ENCODE measurements at places on chromosomes 2 and 18. TPM values are rescaled to one million over a fixed set of nuclear protein-coding genes. Genes with fewer than 3 reads are reported as not detected.

DNA sequence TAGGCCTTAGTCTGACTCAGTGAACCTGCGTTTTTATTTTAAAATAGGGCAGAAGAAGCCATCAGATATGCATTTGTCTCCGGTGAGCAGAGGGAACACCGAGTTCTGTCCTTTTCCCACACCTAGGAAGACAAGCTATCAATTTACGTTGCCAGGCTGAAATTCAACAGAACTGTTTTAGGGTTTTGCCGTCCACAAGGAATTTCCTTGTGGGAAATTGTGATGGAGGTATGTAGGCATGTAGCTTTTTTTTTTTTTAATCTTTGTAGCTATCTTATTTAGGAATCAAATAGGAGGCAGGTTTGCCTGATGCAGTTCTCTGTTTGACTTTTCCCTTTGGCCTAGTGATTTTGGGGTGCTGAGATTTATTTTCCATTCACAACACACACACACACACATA lies 62.0 kb upstream of the ASAP2 start:
- DNase-seq = no peak

DNA sequence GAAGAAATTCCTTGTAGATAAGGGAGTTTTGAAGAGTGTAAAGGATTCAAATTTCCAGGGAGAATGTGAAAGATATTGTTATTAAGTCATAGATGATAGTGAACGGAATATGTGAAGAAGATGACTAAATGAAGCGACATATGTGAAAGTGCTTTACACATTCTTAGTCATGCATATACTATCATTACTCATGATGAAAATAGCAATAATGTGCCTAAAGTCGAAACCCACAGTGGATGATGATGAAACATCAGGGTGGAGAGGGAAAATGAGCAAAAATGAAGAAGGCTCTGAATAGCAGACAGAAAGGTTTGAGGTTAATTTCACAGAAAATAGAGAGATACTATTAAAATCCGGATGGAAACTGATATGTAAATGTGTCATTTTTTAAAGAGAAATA lies 1237.1 kb downstream of the LRP1B start:
- no peak for DNase-seq

DNA sequence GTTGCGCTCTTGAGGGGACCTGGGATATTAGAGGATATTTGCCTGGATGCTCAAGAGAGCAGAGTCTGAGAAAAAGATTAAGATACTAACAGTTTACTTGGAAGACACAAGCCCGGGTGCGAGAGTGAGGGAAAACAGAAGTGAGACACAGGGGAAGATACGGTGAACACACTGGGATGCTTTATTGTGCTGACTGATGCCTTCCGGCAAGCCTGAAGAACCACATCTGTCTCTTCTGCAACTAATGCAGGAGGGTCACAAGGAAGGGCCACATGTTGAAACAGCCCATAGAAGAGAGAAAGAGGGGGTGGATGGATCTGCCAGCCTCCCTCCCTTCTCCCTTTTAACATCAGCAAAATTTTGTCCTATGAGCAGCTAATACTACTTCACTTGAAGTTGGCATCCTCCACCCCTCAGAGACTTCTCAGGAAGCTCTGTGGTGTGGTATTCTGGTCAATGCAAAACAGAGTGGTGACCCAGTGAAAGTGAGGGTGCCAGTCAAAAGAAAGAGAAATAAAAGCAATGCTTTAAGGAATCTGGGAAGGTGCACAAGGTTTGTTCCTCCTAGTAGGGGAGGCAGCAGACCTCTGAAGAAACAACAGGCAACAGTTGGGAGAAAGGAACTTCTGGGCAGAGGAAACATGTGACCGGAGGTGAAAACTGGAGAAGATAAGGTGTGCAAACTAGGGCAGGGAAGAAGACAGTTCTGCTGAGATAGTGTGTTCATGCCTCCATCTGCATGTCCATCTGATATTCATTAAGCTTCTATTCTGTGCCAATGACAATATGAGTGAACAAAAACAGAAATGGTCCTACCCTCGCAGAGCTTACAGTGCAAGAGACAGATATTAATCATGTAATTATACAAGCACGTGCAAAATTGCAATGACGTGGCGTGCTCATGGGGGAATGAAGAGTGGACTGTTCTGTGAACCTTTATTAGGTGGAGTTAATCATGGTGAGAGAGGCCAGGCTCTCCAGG lies 107.1 kb downstream of the LYPD6B start:
- DNase-seq = no peak

DNA sequence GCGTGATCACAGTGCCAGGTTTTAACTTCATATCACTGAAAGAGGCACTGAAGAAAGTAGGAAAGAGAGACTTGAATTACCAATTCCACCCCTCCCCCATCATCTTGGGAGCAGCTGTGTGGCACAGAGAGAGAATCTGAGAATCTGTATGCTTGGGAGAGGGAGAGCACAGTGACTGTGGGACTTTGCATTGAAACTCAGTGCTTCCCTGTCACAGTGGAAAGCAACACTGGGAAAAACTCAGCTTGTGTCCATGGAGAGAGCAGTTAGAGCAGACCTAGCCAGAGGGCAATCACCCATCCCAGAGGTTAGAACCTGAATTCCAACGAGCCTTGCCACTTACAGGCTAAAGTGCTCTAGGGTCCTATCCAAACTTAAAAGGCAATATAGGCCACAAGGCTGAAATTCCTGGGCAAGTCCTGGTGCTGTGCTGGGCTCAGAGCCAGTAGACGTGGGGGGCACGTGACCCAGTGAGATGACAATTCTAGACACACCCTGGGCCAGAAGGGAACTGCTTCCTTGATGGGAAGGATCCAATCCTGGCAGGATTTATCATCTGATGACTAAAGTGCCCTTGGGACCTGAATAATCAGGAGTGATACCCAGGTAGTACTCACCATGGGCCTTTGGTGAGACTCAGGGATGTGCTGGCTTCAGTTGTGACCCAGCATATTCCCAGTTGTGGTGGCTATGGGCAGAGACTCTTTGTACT lies 15.5 kb upstream of the ABCB11 start:
- no peak for DNase-seq

Gene IL18R1
- total RNA-seq = 1.9 TPM

- no peak for DNase-seq
These were observed 26.1 kb downstream of the GALM start for GRCh38 chr2:38691994-38692393.

Gene ADRA2B
- 9.4 TPM for total RNA-seq

DNA sequence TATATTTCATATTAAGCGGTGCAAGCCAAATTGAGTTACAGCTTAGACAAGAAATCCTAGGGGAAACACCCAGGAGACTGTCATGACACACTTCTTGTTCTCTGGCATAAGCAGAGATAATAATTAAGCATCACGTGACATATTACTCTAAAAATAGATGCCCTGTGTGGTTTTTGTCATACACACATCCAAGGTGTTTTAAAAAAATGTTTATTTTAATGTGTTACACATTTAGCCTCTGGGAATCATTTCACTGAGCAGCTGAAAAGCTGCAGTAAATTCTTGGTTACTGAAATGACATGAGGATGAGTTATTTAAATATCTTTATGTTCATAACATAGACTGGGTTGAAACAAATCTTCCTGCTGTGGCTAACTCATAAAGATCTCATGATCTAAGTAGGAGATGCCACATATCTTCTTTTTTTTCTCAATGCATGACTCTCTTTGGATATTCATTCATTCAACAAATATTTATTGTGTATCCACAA lies 38.0 kb upstream of the ERMN start:
- no peak for DNase-seq

Gene BOLL
- not detected for total RNA-seq

- no peak for DNase-seq
These were observed 202.4 kb upstream of the HNRNPA3 start for GRCh38 chr2:177010146-177010545.

- peak; percentile 93 for DNase-seq
These were observed 18.4 kb downstream of the ATOH8 start for GRCh38 chr2:85772019-85772745.

DNA sequence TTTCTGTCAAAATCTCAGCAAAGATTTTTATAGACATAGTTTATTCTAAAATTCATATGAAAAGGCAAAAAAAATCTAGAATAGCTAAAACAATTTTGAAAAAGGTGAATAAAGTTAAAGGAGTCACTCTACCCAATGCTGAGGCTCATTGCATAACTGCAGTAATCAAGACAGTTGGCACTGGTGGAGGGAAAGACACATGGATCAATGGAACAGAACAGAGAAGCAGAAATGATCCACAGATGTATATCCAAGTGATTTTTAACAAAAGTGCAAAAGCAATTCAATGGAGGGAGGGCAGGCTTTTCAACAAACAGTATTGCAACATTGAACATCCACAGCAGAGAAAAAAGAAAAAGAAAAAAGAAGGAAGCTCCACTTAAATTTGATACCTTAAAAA lies 162.8 kb downstream of the RBM43 start:
- DNase-seq = no peak

Gene ACKR3
- 75.6 TPM for total RNA-seq

GRCh38 chr18:40789286-40789685 lies 1165.7 kb upstream of the PIK3C3 start:
- DNase-seq = no peak

Gene ANKRD23
- 4.0 TPM for total RNA-seq

Gene CDK15
- total RNA-seq = 1.5 TPM

Gene INPP5D
- 21.7 TPM for total RNA-seq

DNA sequence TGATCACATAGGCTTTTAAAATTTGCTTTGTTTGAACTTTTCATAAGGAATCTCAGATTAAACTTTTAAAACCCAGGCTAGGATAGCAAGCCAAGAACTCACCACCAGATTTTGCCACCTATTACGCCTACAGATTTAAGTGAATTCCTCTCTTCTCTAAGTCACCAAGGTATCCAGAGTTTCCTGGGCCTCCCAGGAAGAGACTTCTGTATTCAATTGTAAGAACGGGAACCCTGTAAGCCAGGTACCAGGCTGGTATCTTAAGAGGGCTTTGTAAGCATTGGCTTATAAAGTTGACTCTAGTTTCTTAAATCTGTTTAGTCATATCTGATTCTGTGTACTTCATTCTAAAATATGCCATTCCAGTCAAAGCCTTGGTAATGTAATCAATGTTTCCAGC lies 285.1 kb downstream of the MBD5 start:
- DNase-seq = no peak

DNA sequence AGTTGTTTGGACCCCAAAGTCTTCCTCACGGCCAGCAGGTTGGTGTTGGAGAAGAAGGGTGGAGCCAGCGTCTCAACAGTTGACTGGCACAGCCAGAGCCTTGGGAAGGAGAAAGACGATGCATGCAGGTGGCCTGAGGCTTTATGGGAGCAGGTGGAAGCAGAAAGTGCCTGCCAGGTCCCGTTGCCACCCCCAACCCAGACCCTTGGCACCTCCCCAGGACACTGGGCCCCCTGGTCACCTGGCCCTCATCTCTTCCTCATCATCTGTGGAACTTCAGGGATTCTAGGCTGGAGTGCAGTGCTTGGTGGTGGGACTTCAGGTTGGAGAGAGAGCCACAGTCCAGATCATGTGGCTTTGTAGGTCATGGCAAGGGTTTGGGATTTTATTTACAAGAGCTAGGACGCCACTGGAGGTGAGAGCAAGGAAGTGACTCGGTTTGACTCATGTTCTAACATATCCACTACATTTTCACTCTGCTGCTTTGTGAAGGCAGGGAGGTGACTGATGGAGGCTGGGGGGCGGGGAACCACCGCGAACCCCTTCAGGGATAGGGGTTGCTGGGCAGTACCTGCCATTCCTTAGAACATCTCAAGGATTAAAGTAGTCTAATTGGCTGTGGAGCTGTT lies 62.5 kb upstream of the B3GNT7 start:
- peak; percentile 50 for DNase-seq

Gene DHRS9
- not detected for total RNA-seq

Gene ARHGAP25
- 8.3 TPM for total RNA-seq

Gene SPHKAP
- not detected for total RNA-seq

DNA sequence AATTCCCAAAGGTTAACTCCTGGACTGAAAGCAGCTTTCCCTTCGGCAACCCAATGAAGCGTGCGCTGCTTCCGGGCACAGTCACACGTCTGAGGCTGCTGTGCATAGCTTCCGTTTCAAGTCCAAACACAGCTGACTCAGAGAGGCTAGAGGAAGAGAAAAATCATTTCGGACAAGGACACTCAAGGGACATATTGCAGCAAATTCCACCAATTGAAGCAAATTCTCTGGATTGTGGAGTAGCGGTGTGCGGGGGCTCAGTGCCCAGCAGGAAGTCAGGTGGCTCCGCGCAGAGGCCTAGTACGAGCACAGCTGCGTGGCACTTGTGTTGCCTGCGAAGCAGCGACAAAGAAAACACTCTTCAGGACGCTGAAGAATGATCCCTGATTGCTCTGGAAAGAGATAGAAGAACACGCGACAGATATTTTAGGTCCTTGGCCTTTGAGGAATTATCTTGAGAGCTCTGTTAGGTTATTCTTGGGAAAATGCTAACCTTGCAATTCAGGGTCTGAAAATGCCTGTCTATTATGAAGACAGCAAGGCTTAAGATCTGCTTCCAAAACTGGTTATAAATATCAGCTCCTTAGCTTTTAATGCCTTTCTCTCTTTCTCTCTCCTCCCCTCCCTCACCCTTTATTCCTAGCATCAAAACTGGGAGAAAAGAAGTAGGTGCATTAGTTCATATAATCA lies 352.6 kb upstream of the DLGAP1 start:
- DNase-seq = no peak

- peak; percentile 56 for DNase-seq
These were observed 2.1 kb upstream of the PXDN start for GRCh38 chr2:1746174-1747064.

GRCh38 chr2:10167316-10167715 lies 44.8 kb downstream of the RRM2 start:
- DNase-seq = no peak

GRCh38 chr2:219831957-219832356 lies 204.5 kb downstream of the SLC4A3 start:
- DNase-seq = no peak

Gene CDCA7
- not detected for total RNA-seq

Gene RNF144A
- total RNA-seq = 1.8 TPM

DNA sequence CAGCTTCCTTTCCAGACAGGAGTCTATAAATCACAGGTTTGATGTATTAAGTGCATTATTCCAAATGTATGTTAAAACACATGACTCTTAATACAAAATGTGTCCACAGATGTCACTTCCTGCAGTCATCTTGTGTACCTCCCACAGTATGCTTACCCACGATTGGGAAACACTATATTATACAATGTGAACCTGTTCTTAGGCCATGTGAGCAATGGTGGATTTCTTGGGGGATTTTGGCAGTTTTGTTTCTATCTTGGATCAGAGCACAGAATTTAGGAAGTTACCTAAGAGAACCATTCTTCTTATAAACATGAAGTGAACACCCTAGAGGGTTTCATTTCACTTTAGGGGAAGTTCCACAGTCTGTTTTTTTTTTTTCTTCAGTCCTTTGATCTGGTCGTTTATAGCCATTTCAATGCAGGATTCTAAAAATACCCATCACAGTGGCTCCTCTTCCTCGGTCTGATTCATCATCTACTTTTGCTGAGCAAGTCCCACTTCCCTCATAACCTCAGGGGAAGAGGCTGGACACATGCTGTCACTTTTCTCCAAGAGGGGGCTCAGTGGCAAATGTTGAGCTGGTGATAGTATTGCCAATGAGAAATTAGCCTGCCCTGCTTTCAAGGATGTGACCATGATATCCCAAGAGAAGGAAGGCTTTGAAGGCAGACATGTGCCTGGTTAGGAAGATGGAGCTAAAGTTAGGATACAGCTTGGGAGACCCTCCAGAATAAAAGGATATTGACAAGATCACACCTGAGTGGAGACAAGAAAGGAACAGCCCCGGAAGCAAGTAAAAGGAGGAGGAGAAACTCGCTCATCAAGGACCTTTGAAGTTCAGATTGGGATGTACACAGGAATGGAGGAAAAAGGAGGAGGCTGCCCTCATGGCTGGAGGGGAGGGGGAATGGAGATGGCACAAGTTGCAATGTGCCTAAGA lies 22.6 kb downstream of the PLEK start:
- DNase-seq = no peak

- no peak for DNase-seq
These were observed 125.5 kb downstream of the MC4R start for GRCh38 chr18:60247103-60247502.

Measured in ascending aorta (tissue), 2 donors.